C1 segment of cervical spinal cord (tissue), 14 donors: ENCODE measurements at places on chromosomes 12 and 14.

DNA sequence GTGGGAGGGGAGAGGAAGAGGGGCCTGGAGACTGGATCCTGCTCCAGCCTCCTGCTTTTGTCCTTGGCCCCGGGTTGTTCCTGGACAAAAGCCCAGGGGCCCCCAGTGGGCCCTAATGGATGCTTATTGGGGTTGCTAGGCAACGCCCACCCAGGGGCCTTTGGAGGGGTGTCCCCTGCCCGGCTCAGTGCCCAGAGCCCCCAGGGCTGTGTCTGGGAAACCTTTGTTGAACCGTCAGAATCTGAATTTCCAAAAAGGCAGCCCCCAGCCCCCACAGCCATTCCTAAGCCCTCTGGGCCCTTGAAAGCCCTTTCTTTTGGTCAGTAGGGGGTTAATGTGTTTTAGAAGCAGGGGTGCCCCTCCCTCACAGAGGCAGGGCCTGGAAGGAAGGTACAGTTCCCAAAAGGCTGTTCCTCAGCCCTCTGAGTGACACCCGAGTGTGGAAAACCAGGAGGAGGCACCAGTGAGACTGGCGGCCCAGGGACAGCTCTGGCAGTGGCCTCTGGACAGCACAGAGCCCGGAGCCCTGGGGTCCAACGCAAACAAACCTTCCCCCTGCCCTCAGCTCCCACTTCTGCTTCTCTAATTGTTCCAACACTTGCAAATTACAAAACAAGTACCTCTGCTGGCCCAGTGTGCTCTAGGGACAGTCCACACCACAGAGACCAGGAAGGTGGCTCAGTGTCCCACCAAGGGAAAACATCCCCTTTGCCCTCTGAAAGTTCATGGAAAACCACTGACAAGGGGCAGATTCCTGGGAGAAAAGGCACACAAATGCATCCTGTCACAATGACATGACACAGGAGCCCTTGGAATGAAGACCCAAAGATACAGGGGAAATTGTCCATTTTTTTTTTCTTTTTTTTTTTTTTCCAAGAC is 19.4 kb downstream of the HHIPL1 start:
- DNase-seq, result no peak

DNA sequence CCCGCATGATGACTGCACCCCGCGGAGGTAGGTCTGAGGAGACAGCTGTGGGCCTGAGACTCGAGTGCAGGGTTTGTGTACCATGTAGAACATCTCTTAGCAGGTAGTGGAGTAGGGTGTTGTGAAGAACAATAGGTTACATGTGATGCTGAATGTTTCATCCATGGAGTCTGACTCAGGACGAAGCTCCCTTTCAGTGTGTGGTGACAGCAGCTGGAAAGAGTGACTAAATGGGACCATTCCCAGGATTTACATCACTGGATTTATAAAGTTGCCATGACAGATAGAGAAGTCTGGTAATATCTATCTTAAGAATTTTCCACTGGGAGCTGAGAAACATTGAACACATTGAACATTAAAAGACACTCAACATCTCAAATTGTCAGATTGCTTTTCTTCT is 259.6 kb upstream of the RGS6 start:
- no peak for DNase-seq

DNA sequence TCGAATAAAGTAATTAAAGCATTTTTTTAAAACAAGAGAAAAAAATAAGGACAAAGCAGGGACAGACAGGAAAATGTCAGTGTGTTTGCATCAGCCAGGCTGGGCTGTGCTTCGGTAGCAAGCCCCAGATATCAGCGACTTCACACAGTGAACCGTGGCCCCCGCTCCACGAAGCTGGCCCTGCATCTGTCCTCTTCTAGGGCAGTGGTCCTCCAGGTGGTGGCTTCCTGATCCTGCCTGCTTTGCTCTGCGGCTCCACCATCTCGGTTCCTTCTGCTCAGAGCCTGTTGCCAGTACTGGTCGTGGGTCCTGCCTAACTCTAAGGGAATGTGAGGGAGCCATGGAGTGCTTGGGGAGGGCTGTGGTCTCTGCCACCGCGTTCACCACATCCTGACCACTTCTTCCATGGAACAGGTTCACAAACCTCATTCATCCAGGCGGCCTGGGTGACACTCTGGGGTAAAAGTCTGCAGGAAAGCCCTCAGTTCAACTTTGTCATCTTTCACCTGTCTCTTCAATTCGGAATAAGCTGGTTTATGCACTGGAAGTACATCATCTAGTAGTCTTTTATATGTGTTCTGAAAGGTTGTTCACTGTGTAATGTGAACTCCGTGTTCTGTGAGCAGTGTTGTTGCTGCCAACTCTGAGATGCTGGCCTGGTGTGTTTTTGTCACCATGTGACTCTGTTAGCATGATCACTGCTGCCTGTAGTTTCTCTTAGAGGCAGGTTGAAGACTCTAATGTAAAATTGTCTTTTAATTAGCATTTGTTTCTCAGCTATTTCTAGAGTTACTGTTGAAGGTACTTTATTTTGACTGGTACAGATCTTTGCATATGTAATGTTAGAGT is 47.9 kb downstream of the ANKRD9 start:
- no peak for DNase-seq

DNA sequence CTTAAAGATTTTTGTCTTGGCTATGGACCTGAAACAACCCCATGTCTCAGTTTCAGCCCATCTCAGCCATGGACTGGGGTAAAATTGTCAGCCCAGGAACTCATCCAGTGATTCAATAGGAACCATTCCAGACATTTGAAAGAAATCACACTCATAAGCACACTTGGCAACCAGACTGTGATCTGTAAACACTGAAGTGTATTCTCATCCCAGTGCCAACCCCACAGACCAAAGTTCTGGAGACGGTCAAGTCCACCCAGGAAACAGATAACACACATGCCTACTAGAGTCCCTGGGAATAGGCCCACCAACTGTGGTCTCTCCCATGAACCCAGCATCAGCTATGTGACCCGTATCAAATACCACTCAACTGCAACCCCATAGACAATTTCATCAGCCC is 804.6 kb downstream of the TRHDE start:
- no peak for DNase-seq

DNA sequence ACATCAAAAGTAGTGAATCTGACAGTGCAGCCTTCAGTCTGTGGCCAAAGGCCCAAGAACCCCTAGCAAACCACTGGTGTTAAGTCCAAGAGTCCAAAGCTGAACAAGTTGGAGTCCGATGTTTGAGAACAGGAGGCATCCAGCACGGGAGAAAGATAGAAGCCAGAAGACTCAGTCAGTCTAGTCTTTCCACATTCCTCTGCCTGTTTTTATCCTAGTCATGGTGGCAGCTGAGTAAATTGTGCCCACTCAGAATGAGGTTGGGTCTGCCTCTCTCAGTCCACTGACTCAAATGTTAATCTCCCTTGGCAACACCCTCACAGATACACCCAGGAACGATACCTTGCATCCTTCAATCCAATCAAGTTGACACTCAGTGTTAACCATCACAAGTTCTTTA is 1255.4 kb downstream of the LRFN5 start:
- no peak for DNase-seq

DNA sequence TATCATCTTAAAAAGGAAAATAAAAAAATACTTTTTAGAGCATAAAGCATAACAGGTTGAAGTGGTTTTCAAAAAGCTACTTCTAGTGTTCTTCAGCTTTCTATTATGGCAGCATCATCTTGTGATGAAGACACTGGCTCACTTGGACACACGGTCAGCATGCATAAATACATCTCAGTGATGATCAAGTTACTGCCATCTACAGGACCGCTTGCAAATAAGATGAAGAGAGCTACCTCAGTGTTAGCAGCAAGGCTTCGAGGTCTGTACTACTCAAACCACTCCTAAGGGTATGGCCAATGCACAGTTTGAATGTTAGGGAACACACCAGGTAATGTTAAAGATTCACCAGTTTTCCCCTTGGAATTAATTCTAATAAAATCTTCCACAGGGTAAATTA is 58.8 kb downstream of the GALC start:
- no peak for DNase-seq

GRCh38 chr14:20356422-20356821 is 13.0 kb downstream of the PARP2 start:
- DNase-seq, result no peak

DNA sequence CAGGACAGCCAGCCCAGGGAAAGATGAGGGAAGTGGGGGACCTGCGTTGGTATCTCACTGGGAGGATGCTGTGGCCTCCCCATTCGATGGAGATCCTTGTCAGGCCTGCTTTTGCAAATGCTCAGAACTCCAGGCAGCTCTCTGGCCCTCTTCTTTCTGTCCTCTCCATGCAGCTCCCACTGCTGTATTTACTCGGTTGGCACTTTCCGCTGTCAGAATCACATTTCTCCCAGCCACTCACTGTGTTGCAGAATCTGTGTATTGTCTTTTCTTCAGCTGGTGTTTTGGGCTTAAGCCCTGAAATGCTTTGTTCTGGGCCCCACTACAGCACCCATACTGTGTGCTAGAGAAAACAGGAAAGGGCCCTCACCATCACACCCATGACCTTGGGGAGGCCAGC is 401.1 kb downstream of the RGS6 start:
- DNase-seq, result no peak

DNA sequence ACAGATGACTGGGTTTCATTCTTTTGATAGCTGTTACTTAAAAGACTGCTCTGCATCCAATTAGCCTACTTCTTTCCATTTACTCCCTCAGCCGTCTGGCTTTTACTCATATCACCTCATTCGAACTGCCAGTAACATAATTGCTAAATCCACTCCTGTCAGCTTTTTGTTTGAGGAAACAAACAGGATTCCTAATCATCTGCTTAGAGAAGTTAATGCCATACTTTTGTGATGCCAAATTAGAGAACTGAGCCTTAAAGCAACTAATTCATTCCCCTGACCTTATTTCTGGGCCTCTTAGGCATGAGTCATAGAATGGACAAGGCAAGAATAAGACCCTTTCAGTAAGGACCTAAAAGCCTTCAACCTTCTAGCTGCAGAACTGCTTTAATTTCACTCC is 2.9 kb downstream of the OXA1L start:
- no peak for DNase-seq

- DNase-seq, result no peak
Observed at GRCh38 chr12:95413576-95413975, 60.4 kb upstream of the METAP2 start.

- no peak for DNase-seq
Observed at GRCh38 chr14:99850709-99851108, 57.5 kb downstream of the EML1 start.

DNA sequence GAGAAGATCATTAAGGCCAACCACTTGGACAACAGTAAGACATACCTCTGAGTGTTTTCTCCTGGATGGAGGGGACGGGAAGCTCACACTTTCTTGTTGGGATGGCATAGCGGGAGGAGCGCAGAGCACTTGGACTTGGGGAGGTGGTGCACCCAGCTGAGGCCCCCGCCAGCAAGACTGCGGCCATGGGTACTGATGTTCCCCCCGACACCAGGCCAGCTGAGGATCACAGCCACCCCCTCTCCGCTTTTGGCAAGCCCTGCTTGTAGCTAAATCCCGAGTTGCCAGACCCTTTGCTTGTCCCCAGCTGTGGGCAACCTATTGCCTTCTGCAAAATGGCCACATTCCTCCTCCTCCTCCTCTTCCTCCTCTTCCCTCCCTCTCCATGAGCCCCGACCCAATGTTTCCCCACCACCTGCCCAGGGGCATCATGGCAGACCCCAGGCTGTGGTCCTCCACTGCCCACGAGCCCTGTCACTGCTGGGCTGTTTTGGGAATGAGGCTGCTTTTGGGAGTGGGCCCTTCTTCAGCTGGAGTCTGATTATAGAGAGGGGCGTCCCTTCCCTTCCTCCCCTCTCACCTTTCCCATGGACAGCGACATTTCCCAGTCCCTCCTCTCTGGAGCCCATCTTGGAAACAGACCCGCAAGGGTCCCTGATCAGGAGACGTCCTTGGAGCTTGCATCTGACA is 62.8 kb downstream of the PRMT8 start:
- no peak for DNase-seq

DNA sequence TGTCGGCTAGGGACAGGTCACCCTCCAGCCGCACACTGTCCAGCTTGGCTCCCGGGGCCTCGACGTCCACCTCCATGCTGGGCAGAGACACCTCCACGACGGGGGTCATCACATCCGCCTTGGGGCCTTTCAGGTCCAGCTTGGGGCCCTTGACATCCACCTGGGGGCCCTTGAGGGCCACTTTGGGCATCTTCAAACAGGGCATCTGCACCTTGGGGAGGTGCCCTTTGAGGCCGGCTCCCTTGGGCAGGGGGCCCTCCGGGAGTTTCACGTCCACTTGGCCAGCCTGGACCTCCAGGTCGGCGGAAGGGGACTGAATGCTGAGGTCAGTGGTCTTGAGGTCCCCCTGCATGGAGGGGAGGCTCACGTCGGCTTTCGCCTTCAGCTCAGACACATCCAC is 17.9 kb downstream of the PLD4 start:
- DNase-seq, result no peak

GRCh38 chr12:26711072-26711471 is 121.9 kb downstream of the ITPR2 start:
- DNase-seq, result no peak

DNA sequence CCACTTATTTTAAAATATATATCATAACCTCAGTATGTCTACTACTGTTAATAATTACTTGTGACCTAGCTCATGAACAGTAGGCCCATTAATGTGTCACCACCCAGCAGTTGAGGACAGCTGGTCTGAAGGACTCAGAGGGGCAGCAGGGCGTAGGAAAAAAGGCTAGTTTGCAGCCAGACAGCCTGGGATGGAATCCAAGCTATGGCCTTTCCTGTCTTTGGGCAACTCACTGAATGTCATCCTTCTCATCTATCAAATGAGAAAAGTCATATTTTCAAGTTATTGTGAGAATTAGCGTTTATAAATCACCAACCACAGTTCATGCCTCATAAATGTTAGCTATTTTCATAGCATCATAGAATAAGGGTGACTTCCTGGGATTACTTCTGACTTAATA is 12.3 kb downstream of the DENND5B start:
- no peak for DNase-seq

GRCh38 chr14:50955373-50956043 is 11.2 kb upstream of the PYGL start:
- DNase-seq, result no peak

- DNase-seq, result peak; percentile 19
Observed at GRCh38 chr12:57583008-57583831, 7.8 kb upstream of the PIP4K2C start.

- DNase-seq, result no peak
Observed at GRCh38 chr12:80419644-80420043, 24.4 kb upstream of the PTPRQ start.

- DNase-seq, result no peak
Observed at GRCh38 chr12:56930241-56930640, 4.0 kb downstream of the SDR9C7 start.
